ENCODE measurements at places on chromosomes 11 and 22.

DNA sequence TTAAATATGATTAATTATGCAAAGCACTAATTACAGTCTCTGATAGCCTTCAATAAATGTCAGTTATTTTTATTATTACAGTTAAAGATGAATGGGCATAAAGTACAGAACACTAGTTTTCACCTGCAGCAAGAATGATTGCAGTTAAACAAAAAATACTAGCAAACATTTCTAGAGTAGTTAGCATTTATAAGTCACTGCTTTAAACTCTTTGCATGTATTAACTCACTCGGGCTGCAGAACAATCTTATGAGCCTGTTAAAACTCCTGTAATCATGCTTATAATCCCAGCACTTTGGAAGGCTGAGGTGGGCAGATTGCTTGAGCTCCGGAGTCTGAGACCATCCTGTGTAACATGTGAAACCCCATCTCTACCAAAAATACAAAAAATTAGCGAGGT, 14.8 kb downstream of the OR51B4 start:
- no peak overlapping the region for H3K27ac ChIP-seq
- H3K4me3 ChIP-seq, result no peak overlapping the region
- H3K36me3 ChIP-seq, result no peaks in the 10 kb centered on the region
- no peak for DNase-seq
- peaks cover under 1% of the 10 kb centered on the region for H3K4me1 ChIP-seq

GRCh38 chr11:96483374-96483955, 93.7 kb downstream of the JRKL start:
- no peaks in the 10 kb centered on the region for H3K36me3 ChIP-seq
- H3K27me3 ChIP-seq, result no peaks in the 10 kb centered on the region
- no peak for DNase-seq
- H3K27ac ChIP-seq, result no peak overlapping the region
- no peaks in the 10 kb centered on the region for H3K4me1 ChIP-seq
- H3K4me3 ChIP-seq, result no peak overlapping the region

GRCh38 chr11:119504371-119504770, 81.4 kb upstream of the THY1 start:
- DNase-seq, result no peak
- H3K36me3 ChIP-seq, result no peaks in the 10 kb centered on the region
- H3K27ac ChIP-seq, result no peak overlapping the region

DNA sequence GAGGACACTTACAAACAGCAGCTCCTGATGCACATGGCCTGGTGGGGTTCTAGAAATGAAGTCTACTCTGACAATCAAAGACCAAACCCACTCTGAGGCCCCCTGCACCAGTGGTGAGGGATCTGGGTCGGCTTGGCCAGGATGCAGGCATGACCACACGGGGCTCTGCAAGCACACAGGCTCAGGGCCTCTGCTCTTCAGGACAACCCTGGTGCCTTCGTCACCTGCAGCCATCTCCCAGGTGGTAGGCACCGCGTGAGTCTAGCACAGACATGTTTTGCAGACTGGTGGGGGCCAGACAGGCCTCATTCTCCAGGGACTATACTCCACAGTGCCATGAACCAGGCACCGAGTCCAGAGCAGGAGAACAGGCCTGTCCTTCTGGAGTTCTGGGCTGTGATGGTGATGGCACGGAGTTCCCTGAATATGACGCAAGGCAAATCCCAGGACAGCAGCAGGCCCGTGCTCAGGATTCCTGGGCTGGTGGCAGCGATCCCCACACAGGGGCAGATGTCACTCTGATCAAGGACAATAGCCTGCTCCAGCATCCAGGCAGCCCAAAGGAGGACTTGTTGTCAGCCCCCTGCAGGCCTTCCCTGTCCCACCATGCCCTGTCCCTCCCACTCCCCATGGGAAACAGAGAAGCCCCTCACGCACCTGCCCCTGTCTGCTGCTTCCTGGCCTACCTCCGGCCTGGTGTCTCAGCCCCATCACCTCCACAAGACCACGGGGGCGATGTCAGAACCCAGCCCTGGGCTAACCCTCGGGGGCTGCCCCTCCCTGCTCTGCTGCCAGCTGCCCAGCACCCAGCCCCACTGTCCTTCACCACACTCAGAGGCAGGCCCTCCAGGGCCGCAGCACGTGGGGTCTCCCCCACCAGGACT, 36.1 kb downstream of the GNB1L start:
- H3K27ac ChIP-seq, result no peak overlapping the region
- no peaks in the 10 kb centered on the region for H3K36me3 ChIP-seq
- no peaks in the 10 kb centered on the region for H3K4me1 ChIP-seq
- H3K4me3 ChIP-seq, result no peak overlapping the region

DNA sequence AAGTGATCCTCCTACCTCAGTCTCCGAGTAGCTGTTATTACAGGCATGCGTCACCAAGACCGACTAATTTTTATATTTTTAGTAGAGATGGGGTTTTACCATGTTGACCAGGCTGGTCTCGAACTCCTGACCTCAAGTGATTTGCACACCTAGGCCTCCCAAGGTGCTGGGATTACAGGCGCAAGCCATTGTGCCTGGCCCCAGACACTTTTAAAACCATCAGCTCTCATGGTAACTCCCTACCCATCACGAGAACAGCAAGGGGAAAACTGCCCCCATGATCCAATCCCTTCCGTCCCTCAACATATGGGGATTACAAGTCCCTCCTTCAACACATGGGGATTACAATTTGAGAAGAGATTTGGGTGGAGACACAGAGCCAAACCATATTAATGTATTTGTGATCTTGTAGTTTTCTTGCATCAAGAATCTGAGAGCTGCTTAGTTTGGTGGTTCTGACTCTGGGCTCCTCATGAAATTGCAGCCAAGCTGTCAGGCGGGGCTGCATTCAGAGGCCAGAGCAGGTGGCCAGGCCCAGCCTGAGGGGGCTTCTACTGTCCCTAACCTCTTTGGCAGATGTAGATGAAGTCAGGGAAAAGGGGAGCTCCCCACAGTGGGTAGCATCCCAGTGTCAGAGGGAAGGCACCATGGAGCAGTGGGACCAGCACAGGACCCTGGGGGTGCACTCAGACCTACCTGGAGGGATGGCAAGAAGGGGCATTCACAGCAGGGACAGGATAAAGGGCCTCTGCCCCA, 31.2 kb upstream of the PRAME start:
- peaks cover 3% of the 10 kb centered on the region for H3K4me1 ChIP-seq
- no peak for DNase-seq
- H3K4me3 ChIP-seq, result no peak overlapping the region
- H3K27me3 ChIP-seq, result no peaks in the 10 kb centered on the region
- no peak overlapping the region for H3K27ac ChIP-seq

- no peaks in the 10 kb centered on the region for H3K4me1 ChIP-seq
- no peaks in the 10 kb centered on the region for H3K36me3 ChIP-seq
- H3K4me3 ChIP-seq, result no peak overlapping the region
- DNase-seq, result no peak
- H3K27me3 ChIP-seq, result no peaks in the 10 kb centered on the region
Observed at GRCh38 chr11:75760710-75761493, 7.7 kb upstream of the DGAT2 start.

DNA sequence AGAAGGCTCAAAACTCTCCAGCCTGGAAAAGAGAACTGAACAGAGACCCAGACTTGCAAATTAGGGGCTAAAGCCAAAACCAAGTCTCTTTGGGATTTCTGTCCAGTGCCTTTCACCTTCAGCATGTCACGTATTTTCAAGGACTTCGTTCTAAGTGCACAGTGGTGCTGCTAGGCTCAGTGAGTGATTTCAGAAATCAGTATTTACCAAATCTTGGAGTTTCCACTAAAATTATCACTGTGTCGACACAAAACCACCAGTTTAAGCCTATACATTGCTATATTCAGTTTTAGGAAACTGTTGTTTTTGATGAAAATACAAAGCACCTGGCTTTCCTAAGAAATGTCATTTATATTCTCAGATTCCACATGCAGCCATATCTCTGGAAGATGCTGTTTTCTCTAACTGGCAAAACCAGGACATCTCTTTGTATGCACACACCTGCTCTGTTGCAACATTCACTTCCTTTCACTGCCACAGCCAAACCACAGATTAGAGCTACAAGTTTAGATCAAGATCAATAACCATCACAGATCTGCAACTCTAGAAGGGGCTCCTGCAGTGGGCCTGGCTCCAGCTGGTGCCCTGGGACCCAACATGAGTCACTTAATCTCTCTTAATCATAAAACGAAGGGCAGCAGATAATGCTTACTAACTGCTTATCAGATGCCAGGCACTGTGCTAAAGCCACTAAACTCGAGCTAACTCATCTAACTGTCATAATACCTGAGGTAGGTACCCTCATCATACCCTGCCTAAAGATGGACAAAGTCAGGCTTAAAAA, 22.3 kb downstream of the SMCO4 start:
- H3K4me3 ChIP-seq, result no peak overlapping the region
- no peaks in the 10 kb centered on the region for H3K36me3 ChIP-seq
- no peak for DNase-seq
- H3K4me1 ChIP-seq, result no peaks in the 10 kb centered on the region
- H3K27ac ChIP-seq, result no peak overlapping the region

- no peak for DNase-seq
- H3K27ac ChIP-seq, result no peak overlapping the region
- peaks cover 7% of the 10 kb centered on the region for H3K4me1 ChIP-seq
- peaks cover 6% of the 10 kb centered on the region for H3K27me3 ChIP-seq
Observed at GRCh38 chr22:27226666-27227065, 569.3 kb downstream of the MIAT start.

DNA sequence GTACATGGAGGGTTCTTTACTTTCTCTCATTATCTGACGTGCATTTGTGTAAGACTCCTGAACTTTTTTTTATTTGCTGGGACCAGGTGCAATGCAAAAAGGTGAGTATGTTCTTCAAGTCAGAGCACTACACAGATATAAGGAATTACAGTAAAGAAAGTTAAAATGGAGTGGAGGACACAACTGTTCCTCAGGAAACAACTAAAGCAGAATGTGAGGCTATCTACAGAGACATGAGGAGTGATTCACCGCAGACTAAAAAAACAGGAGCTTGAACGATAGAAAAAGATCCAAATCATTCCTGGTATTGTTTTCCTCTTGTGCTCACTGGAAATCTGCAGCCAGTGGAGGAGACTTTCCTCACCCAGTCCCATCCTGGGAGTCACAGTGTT, 106.2 kb downstream of the ABTB2 start:
- H3K4me3 ChIP-seq, result no peak overlapping the region
- H3K4me1 ChIP-seq, result peaks cover 24% of the 10 kb centered on the region
- no peak for DNase-seq
- H3K27me3 ChIP-seq, result no peaks in the 10 kb centered on the region
- H3K27ac ChIP-seq, result no peak overlapping the region

DNA sequence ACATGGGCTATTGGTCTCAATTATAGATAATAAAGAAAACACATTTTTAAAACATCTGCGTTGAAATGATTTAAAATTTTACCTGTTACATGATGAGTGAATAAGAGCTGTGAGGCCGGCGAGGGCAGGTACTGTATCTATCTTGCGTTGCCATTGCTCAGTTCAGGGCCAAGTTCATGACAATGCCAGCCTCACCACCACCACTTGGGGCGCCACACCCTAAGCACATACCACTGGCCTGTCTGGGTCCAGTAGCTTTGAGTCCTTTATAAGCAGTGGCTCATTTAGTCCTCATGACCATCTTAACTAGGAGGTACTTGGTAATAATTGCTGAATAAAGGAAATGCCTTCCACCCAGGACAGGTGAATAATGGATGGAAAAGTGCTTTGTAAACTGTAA, 14.5 kb upstream of the MB start:
- peak; percentile 65 for DNase-seq
- H3K36me3 ChIP-seq, result no peaks in the 10 kb centered on the region
- H3K27ac ChIP-seq, result no peak overlapping the region
- H3K4me1 ChIP-seq, result peaks cover 38% of the 10 kb centered on the region
- H3K4me3 ChIP-seq, result no peak overlapping the region

DNA sequence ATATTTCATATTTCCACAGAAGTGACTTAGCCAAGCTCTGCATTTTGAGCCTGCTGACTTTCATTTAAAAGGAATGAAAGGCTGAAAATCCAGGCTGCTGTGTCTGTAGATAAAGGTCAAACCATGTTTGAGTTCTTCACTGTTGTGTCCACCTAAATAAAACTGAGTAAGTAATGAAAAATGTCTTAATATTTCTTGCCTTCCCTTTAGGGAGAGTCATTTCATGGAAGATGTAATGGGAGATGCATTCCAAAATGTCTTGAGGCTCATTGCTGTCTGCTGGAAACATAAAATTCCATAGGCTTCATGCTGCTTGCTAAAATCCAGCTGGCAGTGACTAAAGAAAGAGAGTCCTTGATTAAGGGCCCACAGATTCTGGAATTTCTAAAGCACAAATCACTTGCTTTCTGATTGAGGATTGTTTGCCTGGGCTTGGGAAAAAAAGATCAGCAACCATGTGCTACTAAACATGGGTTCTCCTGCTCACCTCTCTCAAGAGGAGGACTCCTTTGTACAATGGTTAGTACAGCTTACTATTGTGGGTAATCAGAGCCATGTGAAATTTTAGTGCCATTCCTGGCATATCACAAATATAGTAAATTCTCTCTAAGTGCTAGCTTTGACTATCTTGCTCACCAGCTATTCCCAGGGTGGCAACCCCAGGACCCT, 56.9 kb downstream of the PANX1 start:
- H3K4me3 ChIP-seq, result no peak overlapping the region
- no peak overlapping the region for H3K27ac ChIP-seq
- peaks cover 11% of the 10 kb centered on the region for H3K36me3 ChIP-seq
- no peak for DNase-seq
- no peaks in the 10 kb centered on the region for H3K4me1 ChIP-seq
